ENCODE measurements at places on chromosomes 3 and 15.

GRCh38 chr3:113255854-113256615 lies 44.7 kb downstream of the BOC start:
- DNase-seq = no peak

GRCh38 chr3:170531054-170531453 lies 54.8 kb downstream of the SLC7A14 start:
- DNase-seq = no peak

DNA sequence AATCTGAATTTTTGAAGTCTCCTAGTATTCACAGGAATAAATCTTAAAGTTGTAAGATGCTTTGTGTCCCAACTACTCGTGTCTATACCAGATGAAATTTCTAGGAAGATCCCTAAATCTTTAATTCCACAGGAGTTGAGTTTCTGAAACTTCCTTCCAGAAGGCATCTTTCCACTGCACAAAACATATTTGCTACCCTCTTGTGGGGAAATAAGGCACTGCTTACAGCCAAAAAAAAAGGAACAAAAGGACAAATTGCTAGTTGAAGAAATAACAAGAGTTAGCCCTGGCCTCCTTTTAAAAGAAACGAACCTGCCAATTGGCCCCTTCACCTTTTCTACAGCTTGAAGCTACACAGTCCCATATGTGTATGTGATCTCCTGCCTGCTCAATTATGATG lies 54.0 kb downstream of the TAFA4 start:
- no peak for DNase-seq

DNA sequence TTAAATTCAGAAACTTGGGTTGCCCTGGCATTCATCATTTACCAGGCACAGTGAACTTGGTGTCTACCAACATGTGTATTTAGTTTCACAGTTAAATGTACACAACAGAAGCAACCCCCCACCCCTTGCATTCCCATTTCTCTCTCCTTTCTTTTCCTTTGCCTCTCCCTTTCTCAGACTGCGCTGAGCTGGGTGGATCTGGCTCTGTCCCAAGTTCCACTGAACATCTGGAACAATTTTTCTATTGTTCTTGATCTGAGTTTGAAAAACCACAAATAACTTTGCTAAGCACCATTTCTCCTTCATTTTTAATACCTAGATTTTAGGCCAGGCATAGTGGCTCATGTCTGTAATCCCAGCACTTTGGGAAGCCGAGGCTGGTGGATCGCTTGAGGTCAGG lies 242.2 kb downstream of the ABHD5 start:
- no peak for DNase-seq

- DNase-seq = no peak
Observed at GRCh38 chr3:66854601-66855151, 143.4 kb upstream of the KBTBD8 start.

DNA sequence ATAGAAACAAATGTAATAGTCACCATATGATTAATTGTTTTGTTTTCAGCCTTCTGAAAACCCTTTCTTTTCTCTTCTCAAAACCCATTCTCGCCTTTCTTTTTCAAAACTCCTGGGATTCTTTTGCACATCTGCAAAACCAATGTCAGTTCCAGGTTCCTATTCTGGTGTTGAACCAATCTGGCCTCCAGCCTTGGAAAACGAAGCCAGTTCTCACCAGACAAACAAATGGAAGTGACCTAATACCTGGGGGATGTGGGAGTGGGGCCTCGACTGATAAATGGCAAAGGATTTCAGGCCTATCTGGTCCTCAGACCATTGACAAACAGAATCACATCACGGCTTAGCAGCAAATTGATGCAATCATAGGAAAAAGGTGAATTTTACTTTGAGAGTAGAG lies 73.0 kb downstream of the COL8A1 start:
- DNase-seq = no peak

DNA sequence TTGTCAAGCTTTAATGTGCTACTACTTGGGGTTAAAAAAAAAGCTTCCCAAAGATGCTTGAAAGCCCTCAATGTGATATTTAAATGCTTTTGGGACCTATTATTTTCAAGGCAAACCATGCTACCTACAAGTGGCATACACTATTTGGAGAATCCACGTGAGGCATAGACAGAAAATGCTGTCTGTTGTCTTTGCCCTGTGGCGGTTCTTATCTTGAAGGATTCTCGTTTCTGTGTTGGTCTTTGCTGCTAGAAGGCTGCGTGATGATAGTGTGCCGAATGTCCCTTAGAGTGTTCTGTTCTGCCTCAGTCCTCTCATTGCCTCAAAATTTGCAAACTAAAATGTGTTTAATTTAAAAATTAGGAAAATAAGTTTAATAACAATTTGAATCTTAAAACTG lies 356.2 kb upstream of the RARB start:
- no peak for DNase-seq

DNA sequence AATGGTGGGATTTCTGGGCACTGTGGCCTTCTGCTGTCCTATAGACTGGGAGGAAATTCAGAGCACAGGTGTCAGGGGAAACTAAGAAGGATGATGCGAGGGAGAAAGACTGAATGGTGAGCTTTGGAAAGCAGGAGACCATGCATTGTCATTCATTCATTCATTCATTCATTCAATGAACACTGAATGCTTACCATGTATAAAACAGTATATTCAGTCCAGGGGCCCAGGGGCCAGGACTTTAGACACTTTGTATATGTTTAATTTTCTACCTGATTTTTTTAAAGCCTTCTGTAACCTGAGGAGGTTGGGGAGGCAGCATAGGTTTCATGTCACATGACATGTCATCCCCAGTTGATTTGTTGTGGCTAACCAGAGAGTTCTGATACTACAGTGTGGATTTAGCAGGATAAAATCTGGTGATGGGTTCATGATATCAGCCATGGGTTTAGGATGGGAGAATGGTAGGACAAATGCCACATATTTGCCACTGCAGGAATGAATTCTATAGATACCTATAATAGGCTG lies 57.7 kb upstream of the ATG7 start:
- no peak for DNase-seq

GRCh38 chr3:69318410-69318809 lies 67.5 kb downstream of the FRMD4B start:
- no peak for DNase-seq

- no peak for DNase-seq
Observed at GRCh38 chr3:187016639-187017345, 86.5 kb downstream of the ST6GAL1 start.

GRCh38 chr3:49601358-49602048 lies 47.2 kb downstream of the BSN start:
- DNase-seq = no peak

DNA sequence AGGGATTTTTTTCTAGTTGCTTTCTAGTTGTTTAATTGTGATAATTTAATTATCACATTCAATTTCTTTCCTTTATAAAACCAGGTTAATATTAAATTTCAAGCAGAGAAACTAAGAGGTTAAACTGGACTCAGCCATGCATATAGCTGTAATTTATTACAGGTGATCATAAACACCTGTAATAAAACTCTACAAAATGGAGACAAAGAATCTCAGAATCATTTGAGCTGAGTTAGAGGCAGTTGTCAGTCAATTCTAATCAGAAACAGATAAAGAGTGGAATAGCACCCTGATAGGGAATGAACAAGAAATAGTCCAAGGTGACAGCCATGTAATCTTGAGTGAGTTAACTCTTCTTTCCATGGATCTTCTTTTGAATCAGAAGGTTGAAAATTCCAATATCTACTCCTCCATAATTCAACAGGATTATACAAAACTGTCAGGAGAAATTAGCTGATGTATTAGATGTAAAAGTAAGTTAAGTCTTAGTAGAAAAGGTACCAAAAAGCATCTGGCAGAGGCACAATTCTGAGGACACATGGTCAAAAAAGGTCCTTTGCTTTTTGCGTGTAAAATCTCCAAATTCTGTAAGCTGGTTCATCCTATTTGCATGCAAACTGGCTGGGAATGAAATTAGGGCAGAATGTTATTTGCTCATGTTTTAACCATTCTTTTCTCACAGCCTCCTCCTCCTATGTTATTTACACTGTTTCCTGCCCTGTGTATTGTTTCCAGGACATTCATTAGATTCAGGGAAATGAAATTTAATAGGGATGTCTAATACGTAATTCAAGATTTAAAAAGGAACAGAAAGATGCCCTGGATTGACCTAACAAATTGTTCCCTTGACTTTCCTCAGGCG lies 39.4 kb upstream of the B3GNT5 start:
- no peak for DNase-seq

- DNase-seq = no peak
Observed at GRCh38 chr15:39747326-39747725, 35.3 kb downstream of the FSIP1 start.

DNA sequence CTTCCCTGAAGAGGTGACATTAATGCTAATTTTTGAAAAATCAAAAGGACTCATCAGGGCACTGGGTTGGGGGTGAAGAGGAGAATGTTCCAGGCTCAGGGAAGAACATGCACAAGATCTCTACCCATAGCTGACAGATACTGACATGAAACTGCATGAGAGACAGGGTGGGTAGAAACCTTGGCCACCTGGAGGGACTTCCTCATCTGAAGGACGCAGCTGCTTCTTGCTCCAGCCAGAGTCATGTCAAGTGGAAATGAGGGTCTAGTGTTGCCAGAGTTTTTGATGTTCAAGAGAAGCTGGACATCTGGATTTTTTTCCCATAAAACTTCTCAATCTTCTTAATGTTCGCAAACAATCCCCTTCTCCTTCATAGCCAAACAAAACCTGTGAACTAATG lies 29.7 kb downstream of the AMOTL2 start:
- no peak for DNase-seq

DNA sequence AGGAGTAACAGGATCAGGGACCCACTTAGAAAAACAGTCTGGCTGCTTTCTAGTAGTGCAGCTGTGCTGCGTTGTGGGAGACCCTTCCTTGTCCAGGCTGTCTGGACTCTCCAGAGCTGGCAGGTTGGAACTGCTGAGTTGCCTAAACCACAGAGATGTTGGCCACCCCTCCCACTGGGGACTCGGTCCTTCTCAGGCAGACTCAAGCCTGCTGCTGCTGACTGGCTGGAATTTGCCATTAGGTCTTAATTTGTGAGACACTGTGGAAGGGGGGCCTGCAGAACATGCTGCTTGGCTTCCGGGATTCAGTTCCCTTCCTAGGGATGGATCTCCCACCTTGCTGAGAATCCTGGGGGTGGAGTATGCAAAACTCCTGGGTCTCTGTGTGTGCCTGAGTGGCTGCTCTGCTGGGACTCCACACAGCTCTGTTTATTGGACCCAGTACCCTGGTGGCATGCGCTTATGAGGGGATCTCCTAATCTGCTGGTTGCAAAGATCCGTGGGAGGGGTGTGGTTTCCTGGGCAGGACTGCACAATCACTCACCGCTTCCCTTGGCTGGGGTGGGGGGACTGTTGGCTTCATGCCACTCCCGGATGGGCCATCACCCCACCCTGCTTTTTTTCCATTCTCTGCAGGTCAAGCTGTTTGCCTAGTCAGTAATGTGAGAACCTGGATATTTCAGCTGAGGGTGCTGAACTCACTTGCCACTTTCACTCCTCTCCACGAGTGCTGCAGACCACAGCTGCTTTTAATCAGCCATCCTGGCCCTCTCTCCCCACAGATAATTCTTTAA lies 150.5 kb downstream of the CFAP20DC start:
- DNase-seq = no peak

- DNase-seq = no peak
Observed at GRCh38 chr3:116291141-116291540, 154.1 kb downstream of the LSAMP start.

- DNase-seq = no peak
Observed at GRCh38 chr3:177905173-177906125, 630.8 kb upstream of the KCNMB2 start.

DNA sequence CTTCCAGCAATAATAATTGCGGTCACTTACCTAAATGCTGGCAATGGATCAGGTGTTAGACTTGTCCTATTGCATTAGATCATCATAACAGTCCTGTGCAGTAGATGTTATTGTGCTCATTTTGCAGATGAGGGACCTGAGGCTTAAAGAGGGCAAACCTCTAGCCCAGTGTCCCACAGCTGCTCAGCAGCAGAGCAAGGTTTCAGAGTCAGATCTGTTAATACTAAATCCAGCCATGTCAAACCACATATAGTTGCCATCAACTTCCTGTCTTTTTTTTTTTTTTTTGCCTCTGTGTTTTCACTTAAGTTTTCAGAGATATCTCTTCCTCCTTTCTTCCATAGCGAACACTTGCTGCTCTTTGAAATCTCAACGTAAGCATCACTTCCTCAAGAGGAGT lies 12.1 kb downstream of the FEZF2 start:
- no peak for DNase-seq

DNA sequence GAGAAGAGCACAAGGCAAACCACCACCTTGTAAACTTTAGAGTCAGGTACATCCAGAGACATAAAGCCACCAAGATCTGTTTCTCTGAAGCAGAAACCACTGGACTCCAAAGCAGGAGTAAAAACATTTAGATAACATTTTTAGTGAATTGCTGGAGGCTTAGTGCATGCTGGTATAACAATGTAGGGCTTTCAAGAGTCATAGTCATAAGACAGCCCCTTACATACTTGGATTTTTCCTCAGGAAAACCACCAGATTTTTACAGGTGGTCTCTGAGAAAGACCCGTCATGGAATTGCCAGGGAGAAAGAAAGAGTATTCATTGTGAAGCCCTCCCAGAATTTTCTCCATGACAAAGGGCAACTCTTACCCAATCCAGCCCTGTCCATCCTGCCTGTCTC lies 434.5 kb upstream of the NAALADL2 start:
- DNase-seq = no peak

DNA sequence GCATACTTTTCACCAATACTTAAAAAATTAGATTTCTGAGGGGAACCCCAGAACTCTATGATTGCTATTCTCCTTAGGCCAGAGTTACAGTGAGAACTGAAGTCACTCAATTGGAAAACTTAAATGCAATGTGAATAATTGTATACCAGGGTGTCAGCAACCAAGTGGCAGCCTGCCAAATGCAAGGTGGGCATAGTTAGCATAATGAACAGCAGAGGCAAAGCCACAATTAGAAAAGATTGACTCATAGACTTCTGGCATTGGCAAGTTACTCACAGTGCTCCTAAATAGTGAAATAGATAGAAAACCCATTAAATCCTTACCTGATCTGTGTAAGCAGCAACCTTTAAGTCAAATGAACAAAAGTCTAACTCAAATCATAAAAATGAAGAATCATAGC lies 94.9 kb downstream of the BCHE start:
- no peak for DNase-seq

DNA sequence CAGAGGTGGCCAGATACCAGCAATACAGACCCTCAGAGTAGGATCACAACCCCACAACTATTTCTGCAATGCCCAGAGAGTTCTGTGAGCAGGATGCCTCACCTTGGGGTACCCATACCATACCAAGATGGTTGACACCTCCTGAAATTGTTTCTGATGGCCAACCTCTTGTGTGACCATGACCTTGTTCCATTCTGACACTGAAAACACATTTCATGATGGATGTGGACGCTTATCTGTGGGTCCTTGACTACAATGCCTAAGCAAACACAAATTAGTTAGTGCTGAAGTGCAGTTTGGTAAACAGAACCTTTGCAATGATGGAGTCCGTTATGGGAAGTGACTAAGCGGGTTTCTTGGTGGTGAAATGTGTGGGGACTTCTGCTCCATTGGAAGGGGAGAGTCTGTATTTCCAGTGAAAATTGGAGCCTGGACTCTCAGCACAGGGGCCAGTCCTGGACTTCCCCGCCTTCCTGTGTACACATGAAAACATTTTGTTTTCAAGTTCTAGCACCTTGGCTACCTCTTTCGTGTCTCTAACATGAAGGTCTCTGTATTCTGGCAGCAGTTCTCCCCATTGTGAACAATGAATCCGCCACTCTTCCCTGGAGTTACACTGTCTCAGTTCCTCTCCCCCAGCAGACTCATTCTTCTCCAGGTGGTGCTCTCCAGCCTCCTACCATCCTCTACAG lies 106.2 kb downstream of the XXYLT1 start:
- no peak for DNase-seq

Measured in activated CD4-positive, alpha-beta T cell treated with anti-CD3 and anti-CD28 coated beads, Interleukin-2, amount 50 U/mL, for 1 hour (primary cell).